Tongue (tissue), 3 donors: ENCODE measurements at places on chromosomes 4 and X. TPM values are rescaled to one million over a fixed set of nuclear protein-coding genes. Genes with fewer than 3 reads are reported as not detected.

Gene ZNF185
- 22.6 TPM for total RNA-seq

Gene XAGE1B
- not detected for total RNA-seq

Gene PGAM4
- total RNA-seq: not detected

Gene ADH1A
- not detected for total RNA-seq

Gene COL4A6
- 5.4 TPM for total RNA-seq

Gene ANXA5
- 198 TPM for total RNA-seq

Gene TLR2
- 7.1 TPM for total RNA-seq

Gene VSIG1
- not detected for total RNA-seq

Gene SYTL4
- total RNA-seq: 7.7 TPM

Gene ZNF157
- 0.92 TPM for total RNA-seq

Gene OPN1MW2
- total RNA-seq: not detected

Gene RAB39B
- total RNA-seq: 0.51 TPM

Gene MAGEC2
- total RNA-seq: not detected

Gene CHRNA9
- not detected for total RNA-seq

Gene TMSB15B
- 3.0 TPM for total RNA-seq

Gene LPAR4
- total RNA-seq: 40.8 TPM

Gene TCEAL2
- 1.1 TPM for total RNA-seq

Gene EXOC1
- total RNA-seq: 47.0 TPM

Gene PDE5A
- 49.1 TPM for total RNA-seq
